ENCODE measurements at places on chromosomes 12 and 14. TPM values are rescaled to one million over a fixed set of nuclear protein-coding genes. Genes with fewer than 3 reads are reported as not detected.

Gene HOXC11
- total RNA-seq = 1.2 TPM

- DNase-seq = no peak
These were observed 97.7 kb downstream of the AKAP6 start for GRCh38 chr14:32426586-32427388.

DNA sequence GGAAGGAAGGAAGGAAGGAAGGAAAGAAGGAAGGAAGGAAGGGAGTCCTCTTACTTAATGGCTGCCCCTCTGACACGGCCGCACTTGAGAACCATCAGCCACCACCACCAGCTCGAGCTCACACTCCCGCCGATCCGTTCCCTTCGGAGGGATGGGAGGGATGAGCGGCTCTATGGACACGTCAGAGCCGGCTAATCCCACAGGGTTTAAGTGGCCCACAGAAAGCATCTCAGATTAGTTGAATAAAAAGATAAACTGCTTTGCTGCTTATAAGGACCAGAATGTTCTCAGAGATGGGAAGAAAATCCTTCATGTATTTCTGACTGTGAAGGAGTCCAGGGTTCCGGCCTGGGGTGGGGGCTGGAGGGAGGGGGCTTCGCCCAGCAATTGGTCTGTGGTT, 31.1 kb downstream of the PRIMA1 start:
- DNase-seq = no peak

GRCh38 chr14:61460718-61461611, 139.6 kb downstream of the PRKCH start:
- DNase-seq = peak; percentile 59

Gene SPX
- total RNA-seq = 203 TPM

DNA sequence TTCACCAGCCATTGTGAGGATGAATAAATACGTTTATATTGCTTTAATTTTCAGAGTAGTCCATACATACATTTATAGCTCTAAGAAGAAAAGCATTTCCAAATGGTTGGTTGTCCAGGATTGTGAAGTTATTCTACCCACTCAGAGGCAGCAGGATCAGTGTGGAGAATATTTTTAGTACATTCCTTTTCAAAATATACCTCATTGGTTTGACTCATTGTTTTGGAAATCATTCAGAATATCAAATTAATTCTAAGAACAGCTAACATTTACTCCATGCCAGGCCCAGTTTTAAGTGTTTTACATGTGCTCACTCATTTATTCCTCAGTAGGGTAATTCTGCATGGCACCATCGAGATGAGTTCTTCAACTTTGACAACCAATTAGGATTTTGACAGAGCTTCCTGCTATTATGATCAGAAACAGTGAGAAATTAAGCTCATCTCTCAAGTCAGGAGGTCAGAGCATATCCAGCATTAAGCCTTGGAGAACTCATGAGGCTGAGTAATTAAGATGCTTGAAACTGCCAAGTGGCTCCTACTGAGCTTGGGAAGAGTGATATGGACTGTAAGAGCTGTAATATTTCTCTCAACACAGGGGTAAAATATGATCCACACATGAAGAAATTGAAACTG, 153.3 kb upstream of the CLEC14A start:
- no peak for DNase-seq

Gene AKAP6
- 2.3 TPM for total RNA-seq

DNA sequence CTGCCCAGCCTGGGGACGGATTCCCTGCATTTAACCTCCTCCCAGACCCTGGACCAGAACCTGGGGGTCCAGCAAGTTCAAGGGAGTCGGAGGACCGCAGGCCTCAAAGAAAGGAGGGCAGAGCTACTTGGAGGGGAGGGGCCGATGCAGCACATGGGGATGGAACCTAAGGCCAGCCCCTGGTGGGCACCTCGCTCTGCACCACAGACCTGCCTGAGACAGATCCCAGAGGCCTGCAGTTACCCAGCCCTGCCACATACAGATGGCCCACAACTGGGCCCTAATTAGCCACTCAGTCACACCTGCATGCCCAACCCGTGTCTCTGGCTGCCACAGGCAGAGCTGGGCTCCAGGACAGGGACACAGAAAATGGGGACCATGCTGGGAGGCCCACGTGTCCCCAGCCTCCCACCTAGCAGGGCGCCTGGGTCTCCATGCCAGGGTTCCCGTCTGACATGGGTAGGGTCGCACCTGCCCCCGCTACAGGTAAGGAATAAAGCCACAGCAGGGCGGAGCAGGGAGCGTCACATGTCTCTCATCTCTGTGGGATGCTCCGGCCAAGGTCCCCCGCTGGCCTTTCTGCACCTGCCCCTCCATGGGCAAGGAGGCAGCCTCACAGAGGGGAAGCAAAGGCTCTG, 16.7 kb downstream of the AKT1 start:
- DNase-seq = no peak

GRCh38 chr12:81570234-81570633, 188.9 kb downstream of the PPFIA2 start:
- DNase-seq = no peak

DNA sequence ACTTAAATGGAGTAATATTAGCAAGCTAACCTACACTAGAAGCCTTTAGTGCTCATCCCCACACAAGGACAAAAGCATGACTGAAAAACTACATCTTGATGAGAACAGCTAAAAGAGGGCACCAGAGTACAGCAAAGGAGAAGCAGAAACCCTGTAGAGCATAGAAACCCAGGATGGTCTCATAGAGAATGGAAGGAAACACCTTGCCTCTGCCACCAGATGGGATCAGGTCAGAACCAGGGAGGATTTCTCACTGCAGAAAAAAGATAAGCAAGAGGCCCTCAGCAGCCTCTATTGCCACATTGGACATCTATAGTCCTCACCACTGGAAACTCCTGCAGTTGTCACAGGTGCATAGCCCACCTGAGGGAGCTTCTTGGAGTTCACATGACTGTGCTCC, 13.6 kb upstream of the ZNF705A start:
- no peak for DNase-seq

GRCh38 chr12:43789941-43790340, 16.2 kb downstream of the TWF1 start:
- DNase-seq = peak; percentile 10

GRCh38 chr14:103529383-103530365, 678 bp downstream of the TRMT61A start:
- no peak for DNase-seq

- no peak for DNase-seq
These were observed 31.2 kb downstream of the PRB3 start for GRCh38 chr12:11238275-11238674.

- DNase-seq = no peak
These were observed 70.1 kb downstream of the PRKD1 start for GRCh38 chr14:29857551-29857950.

Measured in MCF 10A (cell line).